ENCODE measurements at places on chromosomes 13 and 19.

- no peak for ATAC-seq
Measured at GRCh38 chr13:30091035-30091434, 216.3 kb downstream of the KATNAL1 start.

- no peak for ATAC-seq
Measured at GRCh38 chr19:14165990-14166830, 29.8 kb upstream of the ASF1B start.

DNA sequence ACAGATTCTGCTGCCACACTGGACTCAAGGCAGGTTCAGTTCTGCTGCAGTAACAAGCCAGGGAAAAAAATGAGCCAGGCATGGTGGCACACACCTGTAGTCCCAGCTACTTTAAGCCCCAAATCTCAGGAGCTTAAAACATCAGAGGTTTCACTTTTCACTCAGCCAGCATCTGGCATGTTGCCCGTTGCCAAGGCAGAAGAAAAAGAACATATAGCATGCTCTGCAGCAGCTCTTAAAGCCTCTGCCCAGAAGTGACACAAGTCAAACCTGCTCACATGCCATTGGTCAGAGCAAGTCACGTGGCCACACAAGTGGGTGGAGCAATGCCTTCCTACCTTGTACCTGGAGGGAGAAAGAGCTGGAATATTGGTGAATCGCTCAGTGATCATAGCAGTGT lies 14.7 kb upstream of the ADGRE5 start:
- ATAC-seq, result peak; percentile 40

- ATAC-seq, result peak; percentile 61
Measured at GRCh38 chr19:18416778-18417249, 2.4 kb upstream of the SSBP4 start.

DNA sequence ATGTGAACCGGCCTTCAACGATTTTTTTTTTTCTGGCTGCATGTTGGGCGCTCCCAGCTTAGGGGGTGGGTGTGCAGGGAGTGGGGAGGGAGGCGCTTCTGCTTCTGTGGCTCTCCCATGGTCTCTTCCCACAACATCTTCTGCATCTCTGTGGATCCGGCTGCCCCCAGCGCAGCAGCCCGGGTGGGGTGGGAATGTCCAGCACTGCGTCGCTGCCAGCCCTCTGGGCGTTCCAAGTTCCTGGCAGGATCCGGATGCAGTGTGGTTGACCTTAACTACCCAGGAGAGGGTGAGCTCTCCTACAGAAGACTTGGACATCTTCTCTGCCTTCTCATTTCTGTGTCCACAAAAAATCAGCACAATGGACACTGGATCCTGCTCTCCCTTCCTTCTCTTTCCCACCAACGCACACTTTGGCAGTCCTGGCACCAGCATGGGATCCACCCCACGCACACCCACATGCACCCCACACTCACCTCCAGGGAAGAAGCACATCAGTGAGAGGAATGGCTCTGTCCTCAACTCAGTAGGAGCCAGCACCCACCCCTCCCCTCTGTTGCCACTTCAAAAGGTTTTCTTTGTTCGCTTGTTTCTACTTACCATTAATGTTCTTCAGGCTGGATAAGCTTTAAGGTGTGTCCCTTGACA lies 177.3 kb downstream of the COL4A1 start:
- ATAC-seq, result no peak

DNA sequence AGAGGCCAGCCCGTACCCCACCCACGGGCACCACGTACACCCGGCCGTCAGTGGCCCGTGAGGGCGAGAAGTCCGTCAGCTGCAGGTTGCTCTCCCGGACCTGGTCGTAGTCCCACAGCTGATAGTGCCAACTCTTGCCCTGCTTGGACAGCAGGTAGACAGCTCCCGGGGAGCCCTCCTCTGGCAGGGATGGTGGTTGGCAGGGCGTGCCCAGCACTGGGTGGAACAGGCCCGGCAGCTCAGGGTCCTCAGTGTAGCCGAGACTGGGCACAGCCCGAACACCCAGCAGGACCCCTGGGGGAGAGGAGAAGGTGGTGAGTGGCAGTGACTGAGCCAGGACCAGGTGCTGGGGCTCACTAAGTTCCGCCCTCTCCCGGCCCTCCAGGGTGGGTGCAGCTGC lies 7.8 kb downstream of the ACTMAP start:
- ATAC-seq, result no peak

DNA sequence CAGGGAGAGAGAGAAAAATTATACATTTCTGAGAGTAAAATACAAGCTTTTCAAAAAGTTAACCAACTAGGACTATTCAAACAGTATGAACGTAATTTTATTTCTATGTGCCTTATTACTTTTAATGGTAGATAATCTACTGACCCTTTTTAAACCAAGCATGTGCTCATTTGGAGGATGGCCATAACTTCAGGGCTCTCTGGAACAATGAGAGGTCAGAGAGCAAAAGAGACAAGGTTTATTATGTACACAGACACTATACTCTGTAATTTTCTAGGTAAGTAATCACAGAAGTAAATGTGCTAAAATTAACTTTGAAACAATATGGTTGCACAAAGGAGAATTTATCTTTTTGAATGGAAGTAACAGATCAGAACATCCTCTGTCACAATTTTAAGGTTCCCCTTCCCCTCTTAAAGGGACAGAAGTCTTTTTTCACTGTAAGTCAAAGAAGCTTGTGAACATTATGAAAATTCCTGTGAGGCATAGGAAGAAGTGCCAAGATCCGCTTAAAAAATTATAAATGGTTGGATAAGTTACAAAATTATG lies 1.0 kb downstream of the POSTN start:
- ATAC-seq, result no peak

GRCh38 chr13:44312834-44313551 lies 60.6 kb upstream of the SERP2 start:
- ATAC-seq, result no peak

DNA sequence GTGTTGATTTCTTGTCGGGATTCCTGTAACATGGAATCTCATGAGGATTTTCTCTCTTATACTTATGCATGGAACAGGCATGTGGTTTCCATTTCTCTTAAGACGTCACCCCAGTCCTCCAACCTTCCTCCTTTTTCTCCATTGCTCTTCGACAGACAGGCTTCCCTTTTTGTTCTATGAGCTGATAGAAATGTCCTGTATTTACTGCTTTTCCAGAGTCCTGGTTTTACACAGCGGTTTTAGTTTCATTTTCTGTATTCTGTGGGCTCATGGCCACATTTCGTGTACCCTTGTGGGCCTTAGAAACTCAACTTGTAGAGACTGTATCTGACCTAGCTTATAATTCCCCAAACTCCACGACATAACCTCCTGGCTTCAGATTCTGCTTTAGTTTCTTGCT lies 113.1 kb downstream of the PAN3 start:
- ATAC-seq, result no peak

DNA sequence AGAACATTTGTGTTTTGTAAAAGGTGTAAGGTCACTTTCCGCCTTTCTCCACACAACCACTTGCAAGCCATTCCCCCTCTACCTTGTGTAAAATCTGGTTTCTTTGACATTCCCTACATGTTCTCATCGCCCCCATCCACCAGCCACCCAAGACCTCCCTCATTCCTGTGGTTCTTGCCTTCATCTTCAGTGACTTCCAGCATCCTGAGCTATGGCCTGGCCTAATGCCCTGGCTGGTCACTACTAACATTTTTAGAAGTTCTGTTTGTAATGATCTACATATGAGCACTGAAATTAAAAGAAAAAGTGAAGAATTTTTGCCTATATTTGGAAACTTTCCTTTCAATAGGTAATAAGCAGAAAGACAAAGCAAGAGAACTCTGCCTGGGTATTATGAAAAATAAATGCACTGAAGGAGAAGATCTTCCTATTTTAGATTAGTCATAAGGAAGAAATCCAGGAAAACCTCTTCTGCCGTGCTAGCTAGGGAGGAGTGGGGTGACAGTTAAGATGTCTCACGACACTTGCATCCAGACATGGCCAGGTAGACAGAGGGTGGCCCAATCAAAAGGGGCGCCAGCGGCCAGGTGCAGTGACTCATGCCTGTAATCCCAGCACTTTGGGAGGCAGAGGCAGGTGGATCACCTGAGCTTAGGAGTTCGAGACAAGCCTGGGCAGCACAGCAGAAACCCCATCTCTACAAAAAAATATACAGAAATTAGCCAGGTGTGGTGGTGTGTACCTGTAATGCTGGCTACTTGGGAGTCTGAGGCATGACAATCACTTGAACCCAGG lies 28.1 kb upstream of the MPHOSPH8 start:
- ATAC-seq, result no peak

GRCh38 chr19:27657271-27658051 lies 1555.5 kb downstream of the UQCRFS1 start:
- no peak for ATAC-seq

- no peak for ATAC-seq
Measured at GRCh38 chr13:28455580-28456194, 39.2 kb downstream of the FLT1 start.

DNA sequence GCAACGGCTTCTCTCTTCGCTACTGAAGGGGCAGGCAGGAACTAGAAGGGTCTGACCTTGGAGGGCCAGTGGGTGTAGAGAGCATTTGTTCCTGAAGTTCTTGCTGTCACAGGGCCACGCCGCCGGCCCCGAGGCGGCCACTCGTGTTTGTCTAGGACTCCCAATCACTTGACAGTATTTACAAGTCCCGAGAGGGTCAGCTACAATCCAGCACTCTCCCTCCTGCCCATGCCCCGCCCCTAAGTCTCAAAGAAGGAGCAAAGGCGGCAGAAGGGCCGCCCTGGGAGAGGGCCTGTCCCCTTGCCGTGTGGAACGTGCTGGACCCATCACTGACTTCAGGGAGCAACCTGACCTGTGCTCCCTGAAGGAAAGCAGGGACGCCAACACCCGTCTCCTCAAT lies 118.5 kb downstream of the STK24 start:
- ATAC-seq, result no peak

DNA sequence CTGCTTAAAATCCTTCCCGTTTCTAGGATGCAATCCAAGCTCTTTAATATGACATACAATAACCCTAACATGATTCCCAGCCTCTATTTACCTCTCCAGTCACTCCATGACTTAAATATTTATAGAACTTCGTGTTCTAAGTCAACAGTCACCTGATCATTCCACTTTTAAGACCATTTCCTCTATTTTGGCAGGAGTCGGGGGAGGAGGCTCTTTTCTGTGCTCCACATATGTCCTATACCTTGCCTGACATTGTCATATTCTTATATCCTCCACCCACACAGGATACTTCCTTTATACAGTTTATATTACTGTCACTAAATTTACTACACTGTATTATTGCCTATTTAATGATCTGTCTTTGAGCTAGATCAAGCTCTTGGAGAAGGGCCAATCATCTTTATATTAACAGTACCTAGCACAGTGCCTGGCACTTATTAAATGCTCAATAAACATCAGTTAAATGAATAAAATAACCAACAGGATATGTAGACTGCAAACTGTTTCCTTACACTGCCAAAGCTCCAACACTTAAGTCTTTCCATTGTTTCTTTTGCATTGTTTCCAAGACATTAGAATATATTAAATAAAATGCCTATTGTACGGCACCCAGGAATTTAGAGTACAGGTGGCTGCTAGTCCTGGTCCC lies 2.7 kb downstream of the ARGLU1 start:
- ATAC-seq, result no peak

GRCh38 chr19:14890643-14891379 lies 4.9 kb upstream of the OR7A17 start:
- no peak for ATAC-seq

DNA sequence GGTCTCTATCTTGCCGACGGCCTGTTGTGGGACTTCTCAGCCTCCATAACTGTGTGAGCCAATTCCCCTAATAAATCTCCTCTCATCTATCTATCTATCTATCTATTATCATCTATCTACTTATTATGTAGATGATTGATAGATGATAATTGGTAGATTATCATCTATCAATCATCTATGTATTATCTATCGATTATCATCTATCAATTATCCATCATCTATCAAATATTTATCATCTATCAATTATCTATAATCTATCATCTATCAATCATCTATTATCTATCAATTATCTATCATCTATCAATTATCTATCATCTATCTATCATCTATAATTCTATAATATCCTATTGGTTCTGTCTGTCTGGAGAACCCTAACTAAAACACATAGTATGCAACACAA lies 33.5 kb downstream of the CYSLTR2 start:
- no peak for ATAC-seq

GRCh38 chr13:75479102-75479740 lies 2.7 kb downstream of the TBC1D4 start:
- ATAC-seq, result no peak

DNA sequence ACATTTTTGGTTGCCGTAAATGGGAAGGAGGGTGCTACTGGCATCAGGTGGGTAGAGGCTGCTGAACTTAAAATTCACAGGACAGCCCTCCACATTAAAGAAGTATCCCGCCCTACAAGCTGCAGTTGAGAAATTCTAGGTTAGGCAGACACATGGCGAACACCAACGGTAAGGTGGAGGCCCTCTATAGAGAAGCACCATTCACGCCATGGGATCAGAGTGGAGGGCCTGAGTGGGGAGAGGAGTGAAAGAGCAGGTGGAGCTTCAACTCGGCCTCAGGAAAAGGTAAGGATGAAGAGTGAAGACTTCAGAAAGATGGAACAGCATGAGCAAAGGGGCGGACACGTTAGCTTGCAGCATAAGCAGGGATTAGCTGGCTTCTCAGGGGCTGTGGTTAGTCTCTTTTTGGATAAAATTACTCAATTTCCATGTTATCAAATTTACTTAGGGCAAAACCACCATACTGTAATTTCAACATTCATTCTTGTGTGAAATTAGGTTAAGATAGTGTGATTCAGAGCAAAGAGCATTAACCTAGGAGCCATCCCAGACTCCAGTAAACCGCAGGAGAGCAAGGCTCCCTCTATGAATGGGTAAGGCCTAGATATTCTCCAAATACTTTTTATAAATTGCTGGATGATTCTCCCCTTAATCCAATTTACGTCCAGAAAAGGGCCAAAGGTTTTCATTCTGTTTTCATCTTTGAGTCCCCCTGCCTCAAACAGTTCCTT lies 1.2 kb downstream of the EEF1AKMT1 start:
- no peak for ATAC-seq

GRCh38 chr19:42076380-42076944 lies 496 bp downstream of the ZNF574 start:
- no peak for ATAC-seq

- ATAC-seq, result no peak
Measured at GRCh38 chr19:28701491-28701890, 511.5 kb downstream of the UQCRFS1 start.

DNA sequence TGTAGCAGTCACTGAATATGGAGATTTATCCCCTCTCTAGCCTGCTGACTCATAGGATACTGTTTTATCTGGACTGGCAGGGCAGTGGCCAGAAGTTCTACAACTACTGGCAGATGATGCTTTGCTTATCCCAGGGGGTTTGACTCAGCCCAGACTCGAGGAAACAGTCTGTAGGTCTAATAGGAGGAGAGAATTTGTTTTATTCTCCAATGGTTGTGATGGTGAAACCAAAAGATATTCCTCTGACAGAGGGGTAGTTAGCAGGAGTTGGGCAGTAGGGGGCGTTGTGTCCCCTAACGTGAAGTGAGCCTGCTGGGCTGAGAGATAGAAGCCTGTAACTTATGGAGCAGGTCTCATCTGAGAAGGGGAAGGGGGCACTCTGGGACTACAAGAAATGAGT lies 74.9 kb downstream of the WTIP start:
- no peak for ATAC-seq

GRCh38 chr13:99314640-99315176 lies 7.5 kb upstream of the GPR183 start:
- no peak for ATAC-seq

- ATAC-seq, result no peak
Measured at GRCh38 chr19:283395-283794, 7.8 kb downstream of the PLPP2 start.

GRCh38 chr13:27425158-27425917 lies 919 bp downstream of the GTF3A start:
- no peak for ATAC-seq

GRCh38 chr19:49492573-49493405 lies 3.4 kb upstream of the RPS11 start:
- no peak for ATAC-seq

Data from motor neuron (in vitro differentiated cells).